ENCODE measurements at places on chromosomes 16 and 17.

DNA sequence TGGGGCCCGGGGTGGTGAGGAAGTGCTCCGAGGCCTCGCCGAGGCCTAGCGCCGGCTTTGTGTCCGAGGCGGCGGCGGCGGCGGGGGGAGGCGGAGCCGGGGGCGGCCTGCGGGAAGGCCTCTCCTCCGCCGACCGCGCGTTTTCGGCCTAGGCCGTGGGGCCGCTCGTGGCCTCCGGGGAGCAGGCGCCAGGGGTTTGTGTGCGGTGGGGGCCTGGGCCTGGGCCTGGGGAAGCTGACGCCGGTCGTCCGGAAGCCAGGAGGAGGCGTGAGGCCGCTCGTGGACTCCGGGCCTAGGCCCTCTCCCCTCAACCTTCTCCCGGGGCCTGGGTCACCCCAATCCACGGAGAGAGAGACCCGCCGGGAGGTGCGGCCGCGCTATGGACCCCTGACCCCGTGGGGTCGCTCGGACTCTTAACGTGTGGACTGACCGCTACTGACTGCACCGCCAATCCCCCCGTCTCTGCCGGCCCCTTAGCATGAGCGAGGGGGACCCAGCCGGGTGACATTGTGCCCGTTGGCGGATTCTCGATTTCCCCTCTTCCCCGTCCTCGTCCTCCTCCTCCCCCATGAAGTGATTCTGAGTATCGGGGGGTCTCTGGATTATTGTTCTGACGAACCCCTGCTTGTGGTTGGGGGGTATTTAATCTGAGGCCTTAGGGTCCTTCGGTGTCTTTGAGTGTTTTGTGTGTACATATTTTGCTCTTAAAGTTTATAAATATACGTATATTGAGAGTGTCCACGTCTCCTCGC, 660 bp downstream of the RBBP6 start:
- peak; percentile 30 for DNase-seq

- peak; percentile 83 for DNase-seq
These were observed 70.4 kb downstream of the RPH3AL start for GRCh38 chr17:282000-282911.

GRCh38 chr16:77840673-77841501, 52.5 kb downstream of the VAT1L start:
- DNase-seq, result peak; percentile 5

DNA sequence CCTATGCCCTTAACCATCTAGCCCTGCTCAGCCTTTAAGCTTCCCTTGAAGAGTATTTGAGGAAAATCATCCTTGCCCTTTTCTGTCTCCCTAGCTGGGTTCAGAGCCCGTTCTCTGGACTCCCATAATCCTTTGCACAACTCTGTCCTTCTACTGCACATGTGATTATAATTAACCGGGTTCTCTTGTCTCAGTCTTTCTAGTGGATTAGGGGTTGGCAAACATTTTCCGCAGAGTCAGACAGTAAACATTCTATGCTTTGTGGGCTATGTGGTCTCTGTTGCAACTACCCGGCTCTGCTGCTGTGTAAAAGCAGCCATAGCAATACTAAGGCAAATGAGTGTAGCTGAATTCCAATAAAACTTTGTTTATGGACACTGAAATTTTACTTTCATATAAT, 80.0 kb downstream of the CDRT15 start:
- peak; percentile 88 for DNase-seq
